ENCODE measurements at places on chromosomes 5 and 9.

- no peak for DNase-seq
Measured at GRCh38 chr9:16290169-16290568, 580.3 kb downstream of the BNC2 start.

DNA sequence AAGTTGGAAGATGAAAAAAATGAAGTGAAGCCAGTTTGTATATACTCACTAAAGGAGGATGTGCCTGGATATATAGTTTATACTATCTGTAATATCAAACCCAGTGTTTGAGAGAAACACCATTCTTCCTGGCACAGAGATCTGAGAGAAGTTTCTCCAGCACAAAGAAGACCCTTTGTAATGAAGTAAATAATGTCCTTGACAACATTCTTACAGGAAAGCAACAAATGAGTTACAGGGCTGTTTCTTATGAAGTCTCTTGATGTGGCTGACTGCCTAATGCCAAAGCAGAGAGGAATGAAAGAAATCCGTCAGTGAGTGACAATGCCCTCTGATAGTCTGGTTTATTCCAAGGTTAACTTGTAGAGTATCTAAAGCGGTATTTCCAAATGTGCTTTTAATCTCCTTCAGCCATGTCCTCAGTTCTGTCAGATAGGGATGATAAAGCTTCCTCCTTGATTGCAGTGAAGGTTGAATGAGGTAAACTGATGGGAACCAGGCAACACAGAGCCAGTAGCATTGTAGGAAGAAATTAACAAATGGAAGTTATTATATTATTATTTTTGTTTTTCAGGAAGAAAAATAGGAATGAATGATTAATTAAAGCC lies 123.1 kb upstream of the ZNF608 start:
- DNase-seq, result no peak

- no peak for DNase-seq
Measured at GRCh38 chr9:26727471-26727870, 165.1 kb downstream of the CAAP1 start.

DNA sequence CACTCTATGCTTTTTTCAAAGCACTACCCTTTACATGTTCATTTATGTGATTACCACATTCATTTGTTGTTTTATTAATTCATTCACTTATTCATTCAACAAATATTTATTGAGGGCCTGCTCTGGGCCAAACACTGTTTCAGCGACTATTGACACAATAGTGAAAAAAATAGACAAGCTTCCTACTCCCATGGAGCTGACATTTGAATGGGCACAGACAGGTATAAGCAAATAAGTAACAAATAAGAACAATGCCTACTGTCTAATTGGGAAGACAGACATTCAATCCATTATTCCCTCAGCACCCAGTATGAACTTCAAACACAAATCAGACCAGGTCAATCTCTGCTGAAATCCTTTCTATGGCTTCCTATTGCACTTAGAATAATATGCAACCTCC lies 156.9 kb upstream of the NR3C1 start:
- DNase-seq, result no peak

DNA sequence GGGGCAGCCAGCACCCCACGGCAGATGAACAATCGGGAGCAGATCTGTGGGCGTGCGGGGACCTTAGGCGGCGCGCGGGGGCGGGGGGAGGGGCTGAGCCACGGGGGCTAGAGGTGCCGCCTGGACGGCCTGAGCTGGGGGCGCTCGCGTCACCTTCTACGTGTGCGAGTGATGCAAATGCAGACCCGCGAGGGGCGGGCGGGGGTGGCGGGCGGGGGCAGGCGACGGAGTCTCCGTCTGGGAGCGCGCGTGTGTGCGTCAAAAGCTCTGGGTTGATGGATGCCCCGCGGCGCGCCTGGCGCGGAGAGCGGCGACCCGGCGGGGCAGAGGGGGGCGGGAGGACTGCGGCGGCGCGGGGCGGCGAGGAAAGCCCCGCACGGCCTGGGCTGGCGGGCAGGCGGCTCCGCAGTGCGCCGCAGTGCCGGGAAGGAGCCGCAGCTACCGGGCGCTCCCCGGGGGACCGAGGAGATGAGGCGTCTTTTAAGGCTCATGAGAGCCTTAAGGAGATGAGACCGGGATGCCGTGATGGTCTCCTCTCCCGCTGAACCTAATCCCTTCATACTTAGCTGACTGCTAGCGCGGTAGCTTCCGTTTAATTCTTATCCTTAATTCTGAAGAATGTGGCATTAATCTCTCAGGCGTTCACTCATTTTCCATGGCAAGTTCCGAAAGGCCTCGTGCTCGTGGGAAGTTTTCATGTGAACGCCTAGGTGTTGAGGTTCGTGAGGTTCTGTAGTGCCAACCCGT lies 1.5 kb downstream of the SV2C start:
- DNase-seq, result no peak

GRCh38 chr5:57429513-57430120 lies 53.0 kb downstream of the ACTBL2 start:
- no peak for DNase-seq

DNA sequence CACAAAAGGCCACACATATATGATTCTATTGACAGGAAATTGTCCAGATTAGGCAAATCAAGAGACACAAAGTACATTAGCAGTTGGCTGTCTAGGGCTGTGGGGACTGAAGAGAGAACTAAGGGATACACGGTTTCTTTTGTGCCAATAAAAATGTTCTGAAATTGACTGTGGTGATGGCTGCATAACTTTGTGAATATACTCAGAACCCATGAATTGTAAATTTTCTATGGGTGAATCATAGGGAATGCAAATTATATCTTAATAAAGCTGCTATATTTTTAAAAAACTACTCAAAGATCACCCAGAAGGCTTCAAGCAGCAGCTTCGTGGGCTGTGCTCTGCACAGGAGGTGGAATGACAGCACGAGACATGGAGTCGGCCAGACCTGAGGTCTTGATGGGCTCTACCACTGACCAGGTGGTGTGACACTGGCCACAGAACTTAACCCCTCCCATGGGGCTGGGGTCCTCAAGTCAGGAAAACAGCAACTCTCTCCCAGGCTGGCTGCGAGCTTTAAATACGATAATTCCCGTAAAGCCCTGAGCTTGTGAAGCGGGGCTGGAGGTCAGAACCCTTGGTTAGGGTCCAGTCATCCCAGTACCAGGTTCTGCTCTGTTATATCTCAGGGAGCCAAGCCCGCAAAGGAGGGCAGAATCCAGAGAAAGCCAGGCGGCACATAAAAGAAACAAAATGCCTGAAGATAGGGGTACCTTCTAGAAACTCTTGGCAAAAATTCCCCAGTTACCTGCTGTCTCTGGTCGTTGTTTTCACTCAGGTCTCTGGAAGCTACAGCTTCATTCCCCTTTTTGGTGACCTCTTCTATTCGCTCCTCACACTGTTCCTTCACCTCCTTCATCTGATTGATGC lies 59.1 kb downstream of the GOLM1 start:
- no peak for DNase-seq

DNA sequence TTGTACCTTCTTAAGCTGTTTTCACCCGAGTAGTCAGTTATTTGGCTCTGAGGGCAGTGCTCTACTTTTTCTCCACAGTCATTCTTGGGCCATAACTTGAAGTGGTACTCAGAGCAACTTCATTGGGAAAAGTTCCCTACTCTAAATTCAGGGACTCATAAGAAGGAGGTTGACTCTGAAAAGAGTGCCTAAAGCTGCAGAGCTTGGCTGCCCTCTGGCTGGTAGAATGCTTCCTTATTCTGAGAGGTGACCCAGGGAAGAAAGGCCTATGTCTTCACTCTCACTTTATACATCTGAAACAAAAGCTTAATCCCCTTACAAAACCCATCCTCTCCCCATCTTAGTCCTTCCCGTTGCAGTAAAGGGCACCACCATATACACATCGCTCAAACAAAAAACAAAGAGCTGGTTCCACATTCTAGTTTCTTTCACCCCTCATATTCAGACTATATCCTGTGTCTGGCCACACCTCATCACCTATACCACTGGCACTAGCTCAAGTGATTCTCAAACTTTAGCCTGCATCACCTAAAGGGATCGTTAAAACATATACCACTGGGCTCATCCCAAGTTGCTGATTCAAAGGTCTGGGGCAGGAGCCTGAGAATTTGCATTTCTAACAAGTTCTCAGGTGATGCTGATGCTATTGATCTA lies 7.9 kb downstream of the IGIP start:
- DNase-seq, result no peak

- DNase-seq, result no peak
Measured at GRCh38 chr5:105501315-105501714, 1938.7 kb upstream of the NUDT12 start.

GRCh38 chr5:130868186-130868840 lies 296.7 kb downstream of the HINT1 start:
- DNase-seq, result no peak

Measured in NCI-H1694 (cell line).